CD4-positive, alpha-beta T cell treated with Interleukin-15 for 4 hours (primary cell): ENCODE measurements at places on chromosomes 3 and 15.

DNA sequence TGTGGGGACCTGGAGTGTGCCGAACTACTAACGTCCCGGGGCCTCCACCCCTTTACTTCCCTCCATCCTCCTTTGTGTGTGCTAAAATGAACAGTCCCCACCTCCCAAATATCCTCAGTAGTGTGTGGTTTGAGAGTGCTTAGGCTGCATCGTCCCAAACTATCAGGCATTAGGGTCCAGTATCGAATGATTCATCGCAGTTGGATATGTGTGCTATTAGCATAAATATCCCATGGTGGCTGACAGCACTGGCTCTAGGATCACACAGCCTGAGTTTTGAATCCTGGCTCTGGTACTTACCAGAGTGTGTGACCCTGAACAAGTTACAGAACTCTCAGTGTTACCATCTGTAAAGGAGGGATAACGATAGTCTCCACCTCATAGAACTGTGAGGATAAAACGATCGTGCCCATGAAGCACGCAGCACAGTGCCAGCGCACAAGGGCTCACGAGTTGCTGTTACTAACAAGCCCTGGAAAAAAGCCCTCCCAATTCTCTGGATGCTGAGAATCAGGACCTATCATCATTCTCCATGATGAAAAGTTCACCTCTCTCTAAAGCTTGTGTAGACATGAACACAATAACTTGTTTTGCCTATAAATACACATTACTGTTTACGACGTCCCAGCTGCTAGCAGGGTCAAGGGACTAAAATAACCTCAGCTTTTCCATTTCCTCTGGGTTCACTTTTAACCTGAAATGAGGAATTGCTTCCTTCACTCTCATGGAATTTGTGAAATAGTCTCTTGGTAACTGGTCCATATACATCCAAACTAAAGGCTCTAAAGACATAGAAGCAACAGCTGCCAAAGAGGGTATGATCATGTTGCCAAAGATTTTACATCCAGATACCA is 51.0 kb downstream of the VGLL4 start:
- DNase-seq, result no peak

DNA sequence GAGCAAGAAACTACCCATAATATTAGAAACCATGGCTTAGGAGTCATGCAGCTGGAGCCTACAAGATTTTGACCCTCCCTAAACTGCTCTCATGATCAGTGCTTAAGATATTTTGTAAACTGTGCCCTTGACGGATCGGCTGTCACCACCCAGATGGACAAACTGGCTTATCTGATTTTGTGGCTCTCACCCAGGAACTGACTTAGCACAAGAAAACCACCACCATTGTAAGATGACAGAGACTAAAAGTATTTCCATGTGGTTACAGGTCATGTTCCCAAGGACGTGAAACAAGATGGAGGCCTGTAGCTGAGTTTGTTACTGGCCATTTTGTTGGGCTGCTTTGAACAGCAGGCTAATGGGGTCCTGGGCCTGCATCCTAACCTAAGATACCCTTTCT is 940.9 kb downstream of the OTOL1 start:
- no peak for DNase-seq

DNA sequence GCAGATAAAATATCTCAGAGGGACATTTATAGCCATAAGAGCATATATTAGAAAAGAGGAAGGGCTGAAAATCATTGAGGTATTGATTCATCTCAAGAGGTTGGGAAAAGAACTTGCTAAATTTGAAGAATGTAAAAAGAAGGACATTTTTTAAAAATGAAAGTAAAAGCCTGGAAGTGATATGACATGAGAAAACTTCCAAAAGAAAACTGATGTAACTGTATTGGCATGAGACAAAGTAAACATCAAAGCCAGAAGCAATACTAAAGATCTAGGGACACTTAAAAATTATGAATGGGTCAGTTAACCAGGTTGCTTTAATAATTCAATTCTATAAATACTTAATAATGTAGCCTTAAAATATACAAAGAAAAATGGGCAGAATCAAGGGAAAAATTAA is 31.9 kb downstream of the CEP63 start:
- no peak for DNase-seq

GRCh38 chr15:97037080-97037479 is 706.6 kb downstream of the NR2F2 start:
- no peak for DNase-seq

DNA sequence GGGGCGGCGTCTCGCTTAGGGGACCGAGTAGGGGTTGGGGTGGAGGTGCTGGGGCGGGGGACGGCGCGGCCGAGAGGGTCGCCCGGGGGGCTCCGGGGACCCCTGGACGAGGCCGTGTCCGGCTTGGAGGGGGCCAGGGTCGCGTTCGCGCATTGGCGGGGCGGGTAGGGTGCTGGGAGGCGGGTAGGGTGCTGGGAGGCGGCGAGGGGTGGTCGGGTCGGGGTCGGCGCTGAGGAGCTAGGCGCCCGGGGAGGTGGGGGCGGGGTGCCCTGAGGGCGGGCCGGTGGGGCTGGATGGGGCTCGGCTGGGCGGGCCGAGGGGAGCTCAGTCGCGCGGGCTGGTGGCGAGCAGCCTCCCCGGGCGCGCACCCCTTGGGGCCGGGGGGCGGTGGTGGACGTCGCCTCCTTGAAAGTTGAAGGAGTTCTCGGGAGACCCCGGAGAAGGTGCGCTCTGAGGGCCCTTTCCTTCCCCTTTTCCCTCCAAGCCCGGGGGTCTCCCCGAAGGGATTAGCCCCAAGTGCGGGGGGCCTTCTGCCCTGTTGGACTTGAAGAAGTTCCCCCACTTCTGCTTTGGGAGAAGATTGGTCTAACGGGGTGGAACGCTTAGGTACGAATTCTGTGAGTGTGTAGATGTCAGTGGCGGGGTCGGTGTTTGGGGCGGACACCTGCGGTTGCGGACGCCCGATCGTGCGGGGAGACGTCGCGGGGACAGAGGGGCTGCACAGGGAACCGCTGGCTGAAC is 543 bp downstream of the MEF2A start:
- DNase-seq, result peak; percentile 6

DNA sequence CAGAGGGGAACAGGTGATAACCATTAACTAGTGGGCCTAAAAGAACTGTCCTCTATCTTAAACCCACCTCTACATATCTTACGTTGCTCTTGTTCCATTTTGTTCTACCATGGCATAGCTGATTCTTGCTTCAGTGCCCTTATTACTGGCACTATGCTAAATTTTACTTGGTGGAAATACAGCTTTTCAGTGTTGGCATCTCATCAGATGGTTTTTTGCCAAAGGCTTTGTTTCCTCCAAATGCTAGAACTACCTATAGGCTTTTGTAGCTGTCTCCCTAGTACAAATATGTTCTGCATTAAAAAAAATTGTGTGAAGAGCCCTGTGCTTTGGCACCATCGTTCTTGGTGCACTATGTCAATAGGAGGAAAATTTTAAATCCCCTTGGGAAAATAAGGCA is 145.0 kb upstream of the ZBTB20 start:
- DNase-seq, result no peak

- no peak for DNase-seq
Measured at GRCh38 chr3:44105571-44105970, 136.1 kb upstream of the TOPAZ1 start.

DNA sequence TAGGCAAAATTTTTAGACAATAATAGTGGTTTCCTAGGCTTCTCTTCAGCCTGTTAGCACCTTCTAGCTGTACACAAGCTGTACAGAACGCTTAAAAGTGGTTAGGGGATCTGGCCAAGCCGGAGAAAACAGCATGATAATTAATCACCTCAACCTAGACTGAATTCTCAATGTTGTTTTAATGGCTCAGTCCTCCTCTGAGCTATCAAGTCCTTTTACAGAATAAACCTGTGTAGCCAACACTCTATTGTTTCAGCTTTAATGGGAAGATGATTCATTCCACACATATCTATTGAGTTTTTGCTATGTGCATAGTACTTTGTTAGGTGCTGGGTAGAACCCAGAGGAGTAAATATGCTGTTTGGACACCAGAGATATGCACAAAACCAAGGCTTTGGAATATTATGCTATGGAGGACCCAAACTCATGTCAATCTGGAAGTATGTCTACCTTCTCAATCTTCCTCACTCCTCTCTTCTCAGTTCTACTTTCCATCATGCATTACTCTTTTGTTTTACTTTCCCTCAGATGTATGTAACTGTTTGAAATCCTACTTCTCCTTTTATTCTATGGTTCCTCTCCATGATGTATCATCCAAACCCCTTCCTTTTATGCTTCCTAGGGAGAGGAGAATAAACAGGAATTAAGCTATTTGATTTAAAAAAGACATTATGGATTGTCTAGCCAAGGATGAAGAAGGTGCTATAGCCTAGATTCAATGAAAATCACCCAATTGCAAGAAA is 27.6 kb upstream of the UBE2E2 start:
- DNase-seq, result no peak

GRCh38 chr3:61032991-61033390 is 218.3 kb downstream of the FHIT start:
- no peak for DNase-seq

- no peak for DNase-seq
Measured at GRCh38 chr3:58693940-58694850, 27.6 kb upstream of the FAM3D start.

GRCh38 chr3:130661140-130661891 is 85.3 kb downstream of the PIK3R4 start:
- no peak for DNase-seq

DNA sequence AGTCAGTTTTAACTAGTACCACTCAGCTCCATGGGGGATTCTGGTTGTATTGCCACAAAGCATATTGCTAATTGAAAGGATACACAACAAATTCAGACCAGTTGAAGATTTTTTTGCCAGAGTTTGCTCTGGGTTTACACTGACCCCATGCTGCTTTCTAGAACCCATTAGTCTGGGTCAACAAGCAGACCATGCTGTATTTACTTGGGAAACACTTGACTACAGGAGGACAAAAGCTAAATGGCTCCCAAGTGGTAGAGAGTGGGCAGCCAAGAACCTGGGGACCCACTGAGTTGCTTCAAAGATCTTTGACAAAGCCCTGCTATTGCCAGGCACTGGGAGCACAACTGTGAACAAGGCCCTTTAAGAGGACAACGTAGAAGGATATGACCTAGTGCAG is 86.8 kb upstream of the PSMD6 start:
- DNase-seq, result no peak

- DNase-seq, result no peak
Measured at GRCh38 chr3:172319595-172319994, 128.7 kb downstream of the GHSR start.

DNA sequence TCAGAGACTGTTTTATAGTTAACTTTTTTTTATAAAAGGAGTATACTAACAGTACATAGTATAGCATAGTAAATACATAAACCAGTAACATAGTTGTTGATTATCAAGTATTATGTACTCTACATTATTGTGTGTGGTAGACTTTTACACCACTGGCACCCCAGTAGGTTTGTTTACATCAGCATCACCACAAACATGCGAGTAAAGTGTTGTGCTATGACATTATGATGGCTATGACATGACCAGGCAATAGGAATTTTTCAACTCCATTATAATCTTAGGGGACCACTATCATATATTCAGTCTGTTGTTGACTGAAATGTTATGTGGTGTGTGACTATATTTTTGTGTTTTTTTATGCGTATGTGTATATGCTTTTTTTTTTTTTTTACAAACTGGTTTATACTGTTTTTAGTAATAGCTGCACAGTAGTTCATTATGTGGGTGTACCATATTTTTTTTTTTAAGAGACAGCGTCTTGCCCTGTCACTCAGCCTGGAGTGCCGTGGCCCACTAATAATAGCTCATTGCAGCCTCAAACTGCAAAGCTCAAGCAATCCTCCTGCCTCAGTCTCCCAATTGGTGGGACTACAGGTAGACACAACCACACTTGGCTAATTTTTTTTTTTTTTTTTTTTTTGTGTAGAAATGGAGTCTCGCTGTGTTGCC is 1.9 kb downstream of the CAPN7 start:
- no peak for DNase-seq

DNA sequence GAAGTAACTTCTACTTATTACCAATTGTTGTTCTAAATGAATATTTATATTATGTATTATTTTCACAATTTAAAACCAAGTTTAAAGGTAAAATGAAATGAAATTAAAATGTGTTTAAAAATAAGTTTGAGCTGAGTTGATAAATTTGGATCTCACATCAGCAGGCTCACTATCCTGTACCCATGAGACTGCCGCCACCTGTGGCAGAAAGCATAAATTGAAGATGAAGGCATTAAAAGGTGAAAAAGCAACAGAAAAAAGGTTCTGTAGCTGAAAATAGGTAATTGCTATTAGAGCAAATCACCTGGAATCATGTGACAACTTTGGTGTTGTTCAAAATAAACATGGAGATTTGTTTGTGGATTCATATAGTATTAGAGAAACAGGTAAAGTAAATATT is 133.0 kb upstream of the CADM2 start:
- no peak for DNase-seq

DNA sequence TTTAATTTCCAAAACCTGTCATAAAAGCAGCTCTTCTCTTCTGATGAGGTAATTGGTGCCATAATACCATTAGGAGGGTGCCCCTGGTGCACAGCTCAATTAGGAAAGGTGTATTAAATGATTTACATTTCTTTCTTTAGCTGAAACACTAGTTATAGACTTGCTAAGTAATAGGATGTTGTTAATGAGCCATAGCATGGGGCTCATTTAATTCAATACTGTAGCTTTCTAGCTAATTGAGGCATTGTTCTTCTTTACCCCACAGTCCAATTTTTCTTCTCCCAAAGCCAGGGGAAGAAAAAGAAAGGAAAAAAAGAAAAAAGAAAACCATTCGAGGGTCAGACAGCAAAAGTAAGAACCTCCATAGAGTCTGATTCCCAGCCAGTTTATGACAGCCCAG is 164.0 kb upstream of the HES1 start:
- no peak for DNase-seq

- DNase-seq, result no peak
Measured at GRCh38 chr3:160394009-160394392, 5.0 kb downstream of the IFT80 start.

- DNase-seq, result no peak
Measured at GRCh38 chr15:31338318-31338878, 11.8 kb downstream of the KLF13 start.

DNA sequence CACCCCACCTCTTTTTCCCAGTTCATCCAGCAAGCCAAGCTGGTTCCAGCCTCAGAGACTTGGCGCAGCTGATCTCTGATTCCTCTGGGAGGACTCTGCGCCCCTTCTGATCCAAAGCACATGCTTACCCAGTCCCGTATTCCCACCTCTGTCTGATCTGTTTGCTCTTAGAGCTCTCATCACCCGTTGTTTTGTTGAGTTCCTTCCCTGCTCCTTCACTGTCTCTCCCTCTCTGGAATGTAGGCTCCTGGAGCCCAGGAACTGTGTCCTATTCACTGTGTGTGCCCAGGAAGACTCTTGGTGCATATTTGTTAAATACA is 1.3 kb upstream of the ZXDC start:
- no peak for DNase-seq

DNA sequence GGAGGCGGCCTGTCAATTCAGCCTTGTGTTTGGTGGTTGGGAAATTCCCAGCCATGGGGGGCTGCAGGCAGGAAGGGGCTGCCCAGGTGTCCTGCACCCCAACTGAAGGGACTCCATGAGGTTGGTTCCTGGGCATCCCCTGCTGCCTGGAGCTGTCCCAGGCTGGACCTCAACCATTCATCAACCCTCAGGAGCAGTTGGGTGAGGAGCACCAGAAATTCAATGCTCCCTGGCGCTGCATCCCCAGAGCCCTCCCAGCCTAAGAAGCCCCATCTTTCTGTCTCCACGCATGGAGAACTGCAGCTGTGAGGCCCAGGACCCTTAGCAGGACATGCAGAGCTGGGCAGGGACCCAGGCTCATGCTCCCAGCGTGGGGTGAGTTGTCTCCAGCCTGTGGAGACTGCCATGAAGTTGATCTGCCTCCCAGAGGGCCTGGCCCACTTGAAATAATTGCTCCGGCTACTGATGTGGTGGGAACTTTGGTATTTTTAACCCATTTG is 8.0 kb upstream of the SEMA3B start:
- no peak for DNase-seq
